ENCODE measurements at places on chromosomes 16 and 17. TPM values are rescaled to one million over a fixed set of nuclear protein-coding genes. Genes with fewer than 3 reads are reported as not detected.

GRCh38 chr17:67245694-67246402 lies 852 bp upstream of the HELZ start:
- no peaks in the 10 kb centered on the region for H3K36me3 ChIP-seq
- peaks cover 10% of the 10 kb centered on the region for H3K4me1 ChIP-seq
- peak overlapping the region; percentile 90 for H3K27ac ChIP-seq
- peak overlapping the region; percentile 96 for H3K4me3 ChIP-seq
- peaks cover 3% of the 10 kb centered on the region for H3K27me3 ChIP-seq
- DNase-seq: peak; percentile 42

The EZH1 gene
- 20.4 TPM for total RNA-seq

DNA sequence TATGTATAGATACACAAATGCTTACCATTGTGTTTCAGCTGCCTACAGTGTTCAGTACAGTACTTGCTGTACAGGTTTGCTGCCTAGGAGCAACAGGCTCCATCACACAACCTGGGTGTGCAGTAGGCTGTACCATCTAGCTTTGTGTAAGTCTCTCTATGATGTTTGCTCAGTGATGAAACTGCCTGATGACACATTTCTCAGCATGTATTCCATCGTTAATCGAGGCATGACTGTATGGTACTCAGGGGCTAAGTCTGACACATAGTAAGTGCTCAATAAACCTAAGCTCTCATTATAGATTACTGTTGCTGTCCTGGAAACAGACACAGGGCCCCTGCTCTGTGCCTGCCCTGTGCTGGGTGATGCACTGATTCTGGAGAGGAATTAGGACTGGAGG lies 18.1 kb downstream of the KCNJ12 start:
- H3K4me3 ChIP-seq: no peak overlapping the region
- H3K27ac ChIP-seq: no peak overlapping the region
- no peak for DNase-seq
- H3K4me1 ChIP-seq: peaks cover 39% of the 10 kb centered on the region
- H3K27me3 ChIP-seq: no peaks in the 10 kb centered on the region

DNA sequence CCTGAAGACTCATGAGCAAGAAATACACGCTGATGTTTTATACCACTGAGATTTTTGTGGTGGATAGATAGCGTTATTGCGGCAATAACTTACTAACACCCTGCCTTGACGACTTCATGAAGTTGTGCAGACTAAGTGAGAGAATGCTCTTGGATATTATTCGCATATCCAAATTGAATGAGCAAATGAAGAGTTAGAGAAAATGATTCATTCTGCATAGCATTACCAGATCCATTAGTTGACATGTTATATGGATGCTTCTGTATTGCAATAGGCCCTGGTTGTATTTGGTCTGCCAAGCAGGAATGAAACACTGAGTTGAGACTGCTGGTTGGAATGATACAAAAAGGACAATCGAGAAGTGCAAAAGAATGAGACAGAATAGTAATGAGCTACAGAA lies 247.3 kb downstream of the CA10 start:
- no peak for DNase-seq
- no peak overlapping the region for H3K27ac ChIP-seq
- H3K4me3 ChIP-seq: no peak overlapping the region
- no peaks in the 10 kb centered on the region for H3K36me3 ChIP-seq
- H3K4me1 ChIP-seq: no peaks in the 10 kb centered on the region

DNA sequence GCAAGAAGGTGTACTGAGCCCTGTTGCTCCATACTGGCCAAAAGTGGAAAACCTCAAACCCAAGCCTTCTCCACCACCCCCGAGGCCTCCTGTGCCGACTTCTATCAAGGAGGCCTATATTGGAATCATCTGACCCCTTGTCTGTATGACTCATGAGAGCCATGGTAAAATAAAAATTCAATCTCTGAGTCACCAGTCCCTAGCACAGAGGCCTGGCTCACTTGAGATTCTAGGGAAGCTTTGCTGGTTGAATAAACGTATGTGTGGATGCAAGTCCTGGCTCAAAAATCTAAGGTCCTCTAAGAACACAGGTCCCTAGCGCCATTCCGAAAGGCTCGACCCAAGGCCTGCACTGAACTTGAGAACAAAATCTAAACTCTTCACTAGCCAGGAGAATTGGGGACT lies 15.0 kb downstream of the NSMCE1 start:
- no peak overlapping the region for H3K27ac ChIP-seq
- H3K27me3 ChIP-seq: no peaks in the 10 kb centered on the region
- H3K4me1 ChIP-seq: peaks cover 3% of the 10 kb centered on the region
- DNase-seq: no peak

GRCh38 chr17:6930749-6931148 lies 65.1 kb upstream of the ALOX12 start:
- no peak overlapping the region for H3K4me3 ChIP-seq
- no peak overlapping the region for H3K27ac ChIP-seq
- no peak for DNase-seq
- no peaks in the 10 kb centered on the region for H3K27me3 ChIP-seq

- no peak overlapping the region for H3K27ac ChIP-seq
- no peaks in the 10 kb centered on the region for H3K27me3 ChIP-seq
- peak; percentile 49 for DNase-seq
- no peak overlapping the region for H3K4me3 ChIP-seq
- no peaks in the 10 kb centered on the region for H3K4me1 ChIP-seq
Observed at GRCh38 chr17:11719856-11720255, 121.6 kb downstream of the DNAH9 start.

DNA sequence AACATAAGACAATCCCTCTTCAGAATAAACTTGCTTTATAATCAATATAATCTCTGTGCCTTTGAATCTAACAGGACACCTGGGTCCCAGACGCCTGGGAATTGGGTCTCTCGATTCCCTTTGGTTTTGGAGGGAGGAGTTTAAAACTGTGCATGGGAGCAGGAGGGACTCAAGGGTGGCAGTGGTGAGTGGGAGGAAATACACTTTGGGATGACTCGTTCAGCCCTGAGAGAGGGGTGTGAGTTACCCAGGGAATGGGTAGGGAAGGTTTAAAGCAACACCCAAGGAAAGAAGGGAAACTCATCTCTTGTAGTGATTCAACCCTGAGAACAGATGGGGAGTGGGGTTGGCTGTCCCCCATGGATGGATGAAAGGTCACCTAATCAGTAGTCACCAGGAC lies 1.6 kb downstream of the RANGRF start:
- no peaks in the 10 kb centered on the region for H3K36me3 ChIP-seq
- no peak for DNase-seq
- no peak overlapping the region for H3K27ac ChIP-seq
- H3K4me1 ChIP-seq: peaks cover 25% of the 10 kb centered on the region
- H3K27me3 ChIP-seq: no peaks in the 10 kb centered on the region

DNA sequence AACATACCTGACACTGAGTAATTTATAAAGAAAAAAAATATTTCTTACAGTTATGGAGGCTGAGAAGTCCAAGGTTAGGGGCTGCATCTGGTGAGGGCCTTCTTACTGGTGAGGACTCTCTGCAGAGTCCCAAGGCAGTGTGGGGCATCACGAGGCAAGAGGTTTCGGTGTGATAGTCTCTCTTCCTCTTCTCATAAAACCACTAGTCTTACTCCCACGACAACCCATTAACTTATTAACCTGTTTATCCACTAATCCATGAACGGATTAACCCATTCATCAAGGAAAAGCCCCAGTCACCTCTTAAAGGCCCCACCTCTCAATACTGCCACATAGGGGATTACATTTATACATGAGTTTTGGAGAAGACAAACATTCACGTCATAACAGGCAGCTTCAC lies 20.1 kb downstream of the CIITA start:
- no peak overlapping the region for H3K27ac ChIP-seq
- no peaks in the 10 kb centered on the region for H3K4me1 ChIP-seq
- no peak overlapping the region for H3K4me3 ChIP-seq
- DNase-seq: no peak
- H3K36me3 ChIP-seq: no peaks in the 10 kb centered on the region
- peaks cover 2% of the 10 kb centered on the region for H3K27me3 ChIP-seq

DNA sequence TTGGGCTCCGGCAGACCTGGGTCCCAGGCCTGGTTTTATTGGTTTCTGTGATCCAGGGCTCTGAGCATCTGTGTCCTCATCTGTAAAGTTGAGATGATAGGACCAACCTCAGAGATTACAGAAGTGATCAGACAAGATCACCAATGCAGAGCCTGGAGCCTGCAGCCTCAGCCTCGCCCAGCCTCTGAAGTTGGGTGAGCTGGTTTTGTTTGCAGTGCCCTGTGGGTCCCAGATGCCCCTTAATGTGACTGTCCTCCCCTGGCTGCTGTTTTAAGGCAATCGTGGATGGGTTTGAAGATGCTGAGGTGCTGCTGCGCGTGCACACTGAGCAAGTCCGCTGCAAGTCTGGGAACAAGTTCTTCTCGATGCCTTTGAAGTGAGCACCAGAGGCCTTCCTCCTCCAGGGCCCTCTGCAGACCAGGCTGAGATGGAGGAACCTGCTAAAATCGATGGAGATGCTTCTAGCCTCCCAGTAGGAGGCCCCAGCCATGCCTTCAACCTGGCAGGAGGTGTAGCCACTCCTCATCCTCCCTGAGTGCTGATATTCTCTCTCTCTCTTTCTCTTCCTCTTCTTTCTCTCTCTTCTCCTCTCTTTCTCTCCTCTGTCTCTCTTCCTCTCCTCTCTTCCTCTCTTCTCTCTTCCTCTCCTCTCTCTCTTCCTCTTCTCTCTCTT lies 5.6 kb upstream of the MMP15 start:
- H3K4me3 ChIP-seq: no peak overlapping the region
- DNase-seq: no peak
- peaks cover 20% of the 10 kb centered on the region for H3K27me3 ChIP-seq
- no peak overlapping the region for H3K27ac ChIP-seq
- H3K36me3 ChIP-seq: peaks cover 6% of the 10 kb centered on the region
- peaks cover 40% of the 10 kb centered on the region for H3K4me1 ChIP-seq

The LGALS9B gene
- not detected for total RNA-seq

DNA sequence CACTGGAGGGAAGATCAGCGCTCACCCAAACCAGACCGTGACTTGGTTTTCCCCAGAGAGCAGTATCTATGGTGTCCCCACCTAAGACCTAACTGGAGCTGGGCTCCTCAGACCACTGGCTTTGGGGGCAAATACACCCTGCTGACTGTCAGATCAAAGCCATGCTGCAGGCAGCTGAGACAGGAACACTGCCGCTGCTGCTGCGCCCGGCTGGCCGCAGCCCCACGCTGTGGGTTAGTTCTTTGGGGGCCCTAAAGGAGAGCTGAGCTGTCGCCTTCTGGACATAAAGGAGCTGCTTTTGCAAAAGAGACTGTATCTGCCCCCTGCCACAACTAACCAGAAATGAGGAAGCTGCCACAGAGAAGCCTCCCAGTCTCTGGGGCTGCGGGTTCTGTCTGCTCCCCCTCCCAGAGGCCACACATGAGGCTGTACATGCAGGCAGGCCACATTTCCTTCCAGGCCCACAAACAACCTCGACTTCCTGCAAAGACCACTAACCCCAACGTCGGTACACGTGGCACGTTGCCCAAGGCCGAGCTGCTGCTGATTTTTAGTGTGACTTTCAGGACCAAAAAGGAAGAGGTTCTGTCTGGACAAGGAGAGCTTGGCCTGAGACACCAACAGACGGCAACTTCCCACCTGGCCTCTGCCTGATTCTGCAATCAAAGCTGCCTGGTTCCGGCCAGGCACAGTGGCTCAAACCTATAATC lies 18.2 kb upstream of the ABR start:
- DNase-seq: peak; percentile 91
- no peak overlapping the region for H3K4me3 ChIP-seq
- peak overlapping the region; percentile 25 for H3K27ac ChIP-seq
- H3K27me3 ChIP-seq: peaks cover 17% of the 10 kb centered on the region
- peaks cover 10% of the 10 kb centered on the region for H3K4me1 ChIP-seq

GRCh38 chr16:67431775-67432505 lies 1.0 kb downstream of the HSD11B2 start:
- peaks cover 17% of the 10 kb centered on the region for H3K36me3 ChIP-seq
- no peak overlapping the region for H3K27ac ChIP-seq
- peaks cover 39% of the 10 kb centered on the region for H3K27me3 ChIP-seq
- DNase-seq: no peak
- peak overlapping the region; percentile 47 for H3K4me3 ChIP-seq

All from muscle of leg (tissue), 16 donors.